ENCODE measurements at places on chromosomes 5 and 9.
A peak's percentile ranks its signal among the peaks of the same experiment; 100 is the strongest.

DNA sequence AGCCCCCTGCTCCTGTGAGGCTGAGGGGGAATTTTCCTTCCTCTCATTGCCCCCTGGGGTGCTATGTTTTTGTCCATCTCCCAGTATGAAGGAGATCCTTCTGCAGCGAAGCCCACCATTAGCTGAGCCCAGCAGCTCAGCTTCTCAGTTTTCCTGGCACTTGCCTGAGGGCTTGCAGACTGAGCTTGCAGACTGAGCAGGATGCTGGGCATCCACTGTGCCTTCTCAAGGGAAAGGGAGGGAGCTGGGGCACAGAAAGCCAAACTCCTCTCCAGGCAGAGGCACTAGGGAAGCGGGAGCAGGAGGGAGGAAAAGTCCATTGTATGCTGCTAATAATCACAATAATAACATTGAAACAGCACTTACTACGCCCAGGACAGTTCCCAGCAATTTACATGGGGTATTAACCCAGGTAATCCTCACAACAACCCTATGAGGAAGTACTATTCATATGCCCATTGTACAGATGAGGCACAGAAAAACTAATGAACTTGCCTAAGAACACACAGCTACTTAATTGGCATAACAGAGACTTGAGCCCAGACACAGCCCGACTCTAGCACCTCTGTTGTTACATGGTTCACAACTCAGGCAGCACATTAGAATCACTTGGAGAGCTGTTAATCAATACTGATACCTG lies 86.9 kb upstream of the SSBP2 start:
- no peak for DNase-seq

DNA sequence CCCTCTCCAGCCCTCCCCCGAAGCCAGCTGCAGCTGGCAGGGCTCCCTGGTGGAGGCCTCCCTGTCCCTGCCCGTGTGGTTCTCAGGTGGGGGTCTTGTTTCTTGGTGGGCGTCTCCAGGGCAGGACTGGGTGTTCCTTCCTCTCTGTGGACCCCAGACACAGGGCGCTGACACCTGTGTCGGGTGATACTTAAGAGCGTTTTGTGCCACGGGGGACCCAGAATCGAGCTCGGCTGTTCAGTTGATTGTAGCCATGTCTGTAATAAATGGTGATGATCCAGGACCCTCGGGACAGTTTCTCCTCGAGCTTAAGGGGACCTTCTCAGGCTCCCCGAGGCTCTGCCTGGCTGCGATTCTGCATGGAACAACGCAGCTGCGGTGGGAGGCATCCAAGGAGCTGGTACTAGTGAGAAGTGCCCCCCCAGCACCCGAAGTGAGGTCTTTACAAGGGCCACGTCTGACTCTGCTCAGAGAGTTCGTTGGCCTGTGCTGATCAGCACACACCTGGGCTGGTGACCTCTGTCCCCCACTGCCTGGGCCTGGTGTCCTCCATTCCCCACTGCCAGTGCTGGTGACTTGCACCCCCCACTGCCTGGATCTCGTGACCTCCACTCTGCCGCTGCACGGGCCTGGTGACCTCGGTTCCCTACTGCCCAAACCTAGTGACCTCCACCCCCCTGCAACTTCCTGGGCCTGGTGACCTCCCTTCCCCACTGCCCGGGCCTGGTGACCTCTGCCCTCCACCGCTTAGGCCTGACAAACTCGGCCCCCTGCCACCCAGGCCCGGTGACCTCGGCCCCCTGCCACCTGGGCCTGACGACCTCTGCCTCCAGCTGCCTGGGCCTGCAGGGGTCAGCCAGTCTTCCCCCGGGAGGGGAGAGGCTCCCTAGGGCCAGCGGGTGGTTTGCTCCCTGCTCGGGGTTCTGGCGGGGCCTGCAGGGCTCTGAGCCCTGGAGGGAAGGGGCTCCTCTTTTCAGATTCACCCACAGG lies 36.0 kb downstream of the NDUFS6 start:
- no peak for DNase-seq

DNA sequence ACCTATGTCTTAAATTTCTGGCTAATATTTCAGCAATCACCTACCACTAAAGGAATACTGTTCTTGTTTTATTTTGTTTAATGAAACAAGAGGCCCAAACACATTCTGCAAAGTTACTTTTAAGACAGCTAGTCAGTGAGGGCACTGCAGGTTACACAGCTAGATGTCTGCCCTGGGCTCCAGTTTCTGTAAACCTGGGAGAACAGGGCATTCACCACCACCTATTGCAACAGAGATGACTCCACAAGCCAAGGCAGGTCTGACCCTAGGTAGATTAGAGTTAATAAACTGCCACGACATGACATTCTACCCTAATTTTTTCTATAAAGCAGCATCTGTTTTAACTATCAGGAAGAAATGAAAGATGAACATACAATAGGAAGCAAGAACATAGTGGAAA lies 90.8 kb downstream of the SLF1 start:
- DNase-seq, result no peak

DNA sequence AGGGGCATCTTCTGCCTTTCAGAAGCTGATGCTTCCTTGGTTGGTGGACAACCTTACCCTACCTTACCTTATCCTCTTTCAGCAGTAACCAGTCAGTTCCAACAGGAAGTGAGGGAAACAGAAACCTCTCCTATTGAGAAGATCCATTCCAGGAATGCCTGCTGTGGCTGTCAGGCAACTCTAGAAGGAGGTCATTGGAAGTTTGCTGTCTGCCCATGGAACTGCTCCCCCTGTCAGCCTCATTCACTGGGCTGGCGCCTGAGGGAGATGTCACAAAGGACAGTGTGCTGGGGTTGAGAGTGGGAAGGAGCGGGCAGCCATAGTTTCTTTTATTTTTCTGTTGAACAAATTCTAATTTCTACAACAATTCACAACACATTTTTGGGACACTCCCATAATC lies 54.7 kb downstream of the IRX1 start:
- DNase-seq, result no peak

DNA sequence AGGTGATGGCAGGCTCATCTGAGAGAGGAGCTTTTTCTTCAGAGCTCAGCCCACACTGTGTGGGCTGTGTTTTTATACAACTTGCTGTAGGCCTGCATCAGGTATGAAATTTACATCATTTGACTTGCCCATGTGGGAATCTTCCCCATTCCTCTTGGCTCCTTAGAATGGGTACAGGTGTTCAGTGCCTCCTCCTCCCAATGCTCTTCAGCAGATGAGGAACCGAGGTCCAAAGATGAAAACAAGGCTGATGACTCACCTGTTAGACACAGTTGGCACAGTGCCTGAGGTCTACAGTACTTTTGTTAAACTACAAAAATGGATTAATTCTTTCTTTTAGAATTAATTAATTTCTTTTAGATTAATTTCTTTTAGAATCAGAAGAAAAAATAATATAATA lies 20.8 kb downstream of the PAPPA start:
- no peak for DNase-seq

GRCh38 chr5:17255471-17256021 lies 38.1 kb downstream of the BASP1 start:
- DNase-seq, result no peak

- DNase-seq, result no peak
These were observed 100.8 kb downstream of the DMXL1 start for GRCh38 chr5:119171686-119172085.

DNA sequence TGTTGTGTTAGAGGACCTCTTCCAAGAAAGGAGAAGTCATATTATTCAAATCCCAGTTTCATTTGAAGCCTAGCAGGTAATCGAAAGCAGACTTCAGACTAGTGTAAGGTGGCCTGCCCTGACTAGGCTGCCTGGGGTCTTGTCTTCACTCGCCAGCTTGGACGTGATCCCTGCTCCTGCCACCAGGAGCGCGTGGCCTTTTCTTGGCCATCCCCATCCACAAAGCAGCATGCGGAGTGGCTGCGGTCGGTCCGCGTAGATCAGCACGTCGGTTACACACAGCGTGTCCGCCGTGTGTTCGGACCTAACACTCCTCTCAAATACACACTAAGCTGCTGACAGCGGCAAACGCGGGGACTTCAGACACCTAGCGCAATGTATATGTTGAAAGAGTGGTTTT lies 37.3 kb downstream of the CFAP77 start:
- no peak for DNase-seq

DNA sequence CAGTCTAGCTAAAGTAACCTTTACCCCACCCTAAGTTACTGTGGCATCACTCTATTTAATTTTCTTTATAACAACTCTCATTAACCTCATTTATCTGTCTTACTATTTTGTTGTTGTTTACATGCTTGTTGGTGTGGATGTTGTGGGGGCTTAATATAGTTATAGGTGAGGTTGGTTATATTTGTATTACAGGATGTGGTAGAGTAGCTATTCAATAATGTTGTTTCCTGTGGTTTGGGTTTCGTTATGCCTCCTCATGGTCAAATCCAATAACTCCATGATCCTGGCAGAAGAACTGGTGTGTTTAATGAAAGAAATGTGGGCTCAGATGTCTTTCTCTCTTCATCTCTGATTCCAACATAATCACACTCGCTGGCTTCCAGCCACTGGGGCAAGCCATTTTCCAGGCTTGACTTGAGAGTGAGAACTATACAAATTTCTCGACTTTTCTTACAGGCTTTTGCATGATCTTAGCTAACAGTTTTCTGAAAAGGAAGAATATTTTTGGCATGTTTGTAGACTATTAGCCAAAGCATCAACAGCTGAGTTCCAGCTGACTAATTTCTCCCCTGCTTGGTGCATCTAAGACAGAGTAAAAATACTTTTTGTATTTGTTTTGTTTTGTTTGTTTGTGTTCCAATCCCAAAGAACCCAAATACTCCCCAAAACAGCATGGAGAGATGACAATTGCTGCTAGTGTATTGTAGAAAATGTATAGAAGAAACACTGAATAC lies 303.7 kb upstream of the PAPPA start:
- DNase-seq, result no peak

DNA sequence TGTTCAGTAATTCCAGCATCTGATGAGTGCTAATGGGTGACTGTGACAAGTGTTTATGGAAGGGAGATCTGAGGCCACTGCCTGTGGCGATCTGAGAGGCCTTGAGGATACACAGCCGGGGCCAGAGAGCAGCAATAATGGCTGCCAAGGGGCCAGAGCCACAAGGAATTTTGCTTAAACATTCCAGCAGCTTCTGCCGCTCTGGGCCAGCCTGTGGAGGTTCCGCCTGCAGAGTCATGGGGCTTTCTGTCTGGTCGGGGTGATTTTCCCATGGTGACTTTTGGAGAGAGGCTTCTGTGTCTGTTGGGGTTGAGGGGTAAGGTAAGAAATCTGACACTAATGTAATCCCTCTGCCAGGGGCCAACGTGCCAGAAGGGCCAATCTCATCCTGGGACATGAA lies 353.5 kb downstream of the ADAMTS6 start:
- no peak for DNase-seq

GRCh38 chr9:124258607-124259157 lies 933 bp downstream of the NEK6 start:
- DNase-seq, result peak; percentile 47

DNA sequence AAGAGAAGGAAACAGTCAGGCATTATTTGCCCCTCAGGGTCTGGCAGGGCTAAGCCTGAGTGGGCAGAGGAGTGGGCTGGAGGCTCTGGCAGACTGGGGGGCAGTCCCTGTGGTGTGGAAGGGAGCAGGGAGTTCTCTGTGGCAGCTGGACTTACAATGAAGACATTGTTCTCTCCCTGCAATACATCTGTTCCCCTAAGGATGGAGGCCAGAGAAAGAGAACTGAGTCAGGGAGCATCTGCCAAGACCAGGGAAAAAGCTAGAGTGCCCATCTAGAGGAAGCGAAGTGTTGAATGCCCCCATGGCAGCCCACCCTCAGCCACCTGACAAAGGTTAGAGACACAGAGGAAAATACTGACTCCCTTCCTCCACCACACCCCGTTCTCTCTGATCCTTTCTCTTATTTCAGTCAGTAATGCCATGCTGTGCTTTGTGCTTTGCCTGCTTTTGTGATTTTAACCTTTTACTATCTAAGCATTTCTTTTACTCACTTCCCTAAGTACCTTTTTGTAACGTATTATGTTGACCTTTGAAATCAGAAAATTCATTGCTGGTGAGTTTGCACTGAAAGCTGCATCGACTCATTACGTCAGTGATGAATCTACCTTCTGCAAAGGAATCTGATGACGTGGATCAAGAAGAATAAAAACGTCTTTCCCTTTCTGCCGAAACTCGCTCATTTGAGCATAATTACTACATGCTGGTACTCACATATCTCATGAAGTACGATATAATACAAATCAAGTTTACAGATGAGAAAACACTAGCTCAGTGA lies 76.0 kb downstream of the ACTL7B start:
- DNase-seq, result no peak

DNA sequence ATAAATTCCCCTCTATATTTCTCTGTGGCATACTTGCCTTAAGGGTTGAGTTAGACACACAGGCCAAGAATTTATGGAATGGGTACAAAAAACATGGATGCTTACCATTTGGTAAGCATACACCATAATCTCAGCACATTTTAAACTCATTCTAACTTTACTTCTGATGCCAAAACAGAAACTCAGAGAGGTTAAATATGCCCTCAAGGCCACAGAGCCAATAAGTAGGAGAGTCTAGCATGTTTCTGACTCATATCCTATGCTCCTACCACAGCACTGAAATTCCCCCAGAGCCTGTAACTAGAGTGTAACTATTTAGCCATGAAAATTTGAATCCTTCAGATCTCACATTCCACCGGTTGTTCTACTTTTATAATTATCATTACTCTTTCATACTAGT lies 559.7 kb downstream of the ACTL7B start:
- no peak for DNase-seq

DNA sequence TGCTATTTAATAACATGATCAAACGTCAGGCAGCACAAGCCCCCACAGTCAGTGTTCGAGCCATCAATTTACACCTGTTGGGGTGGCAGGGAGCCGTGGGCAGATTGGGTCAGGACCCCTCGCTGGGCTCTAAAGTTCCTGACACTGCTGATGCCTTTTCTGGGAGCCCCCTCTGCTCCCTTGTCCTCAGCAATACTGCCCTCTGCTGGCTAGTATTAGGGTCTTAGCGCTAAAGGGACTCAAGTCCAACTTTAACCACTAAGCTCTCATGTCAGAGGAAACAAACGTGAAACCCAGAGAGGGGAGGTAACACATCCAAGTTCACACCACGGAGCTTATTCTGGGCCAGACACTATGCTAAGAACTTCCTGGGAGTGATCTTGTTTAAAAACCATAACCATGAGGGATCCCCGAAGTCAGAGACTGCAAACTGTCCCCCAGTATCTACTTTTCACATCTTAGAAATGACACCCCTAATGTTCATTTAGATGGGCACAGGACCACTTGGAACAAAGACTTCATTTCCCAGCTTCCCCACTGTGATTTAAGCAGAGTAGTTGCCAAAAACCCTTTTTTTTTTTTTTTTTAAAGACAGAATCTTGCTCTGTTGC lies 20.4 kb downstream of the ANKS6 start:
- peak; percentile 85 for DNase-seq

GRCh38 chr9:130398487-130399240 lies 46.1 kb upstream of the ASS1 start:
- no peak for DNase-seq
